Inflammatory macrophage treated with lipopolysaccharide for 4 hours (primary cell): ENCODE measurements at places on chromosomes 12 and 14.
A peak's percentile ranks its signal among the peaks of the same experiment; 100 is the strongest.

- DNase-seq: no peak
These were observed 2.3 kb upstream of the SCNN1A start for GRCh38 chr12:6377667-6377994.

GRCh38 chr12:101748907-101749306 lies 9.6 kb upstream of the SYCP3 start:
- DNase-seq: no peak

DNA sequence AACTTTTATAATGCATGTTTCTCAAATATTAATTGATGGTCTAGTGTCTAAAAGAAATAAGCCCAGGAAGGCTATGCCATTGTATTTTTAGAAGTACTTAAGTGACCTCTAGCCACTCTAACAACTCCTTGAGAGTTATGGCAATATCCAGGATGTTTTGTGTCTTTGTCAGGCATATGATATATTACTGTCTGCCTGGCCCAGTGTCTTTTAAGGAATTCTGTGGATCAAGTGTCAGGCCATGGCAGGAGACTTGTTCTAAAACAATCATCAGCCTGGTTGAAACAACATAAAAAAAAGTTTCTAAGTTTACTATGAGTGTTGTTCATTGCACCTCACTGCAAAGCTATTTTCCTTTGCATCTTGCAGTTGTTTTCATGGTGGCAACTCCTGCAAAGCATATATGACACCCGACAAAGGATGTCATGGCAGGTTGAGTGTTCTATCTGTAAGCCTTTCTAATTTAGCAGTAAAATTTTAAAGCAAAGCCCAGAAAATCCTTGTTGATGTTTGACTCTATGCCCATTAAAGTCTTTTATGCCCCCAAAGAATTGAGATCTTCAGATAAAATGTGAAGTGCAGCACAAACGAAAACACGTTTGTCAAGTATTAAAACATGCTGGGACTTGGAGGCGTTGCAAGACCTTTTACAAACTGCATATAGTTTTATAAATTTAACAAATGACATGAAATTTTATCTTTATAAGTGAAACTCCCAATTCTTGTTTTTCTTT lies 89.5 kb upstream of the SLC38A2 start:
- no peak for DNase-seq

GRCh38 chr12:51643951-51644350 lies 52.9 kb downstream of the SCN8A start:
- no peak for DNase-seq

GRCh38 chr12:93380480-93381121 lies 2.9 kb downstream of the NUDT4 start:
- peak; percentile 15 for DNase-seq

DNA sequence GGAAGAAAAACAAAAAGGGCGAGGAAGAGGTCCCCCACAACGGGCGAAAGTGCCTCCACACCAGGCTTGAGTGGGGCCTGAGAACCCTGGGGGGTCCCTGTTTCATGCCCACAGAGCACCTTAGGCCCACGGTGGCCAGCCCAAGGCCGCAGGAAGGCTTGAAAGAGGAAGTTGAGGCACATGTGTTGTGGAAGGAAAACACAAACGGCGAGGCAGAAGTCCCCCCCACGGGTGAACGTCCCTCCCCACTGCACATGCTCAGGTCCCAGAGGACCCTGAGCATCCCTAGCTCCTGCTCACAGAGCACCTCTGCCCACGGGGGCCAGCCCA lies 371.5 kb downstream of the ALG10 start:
- no peak for DNase-seq

DNA sequence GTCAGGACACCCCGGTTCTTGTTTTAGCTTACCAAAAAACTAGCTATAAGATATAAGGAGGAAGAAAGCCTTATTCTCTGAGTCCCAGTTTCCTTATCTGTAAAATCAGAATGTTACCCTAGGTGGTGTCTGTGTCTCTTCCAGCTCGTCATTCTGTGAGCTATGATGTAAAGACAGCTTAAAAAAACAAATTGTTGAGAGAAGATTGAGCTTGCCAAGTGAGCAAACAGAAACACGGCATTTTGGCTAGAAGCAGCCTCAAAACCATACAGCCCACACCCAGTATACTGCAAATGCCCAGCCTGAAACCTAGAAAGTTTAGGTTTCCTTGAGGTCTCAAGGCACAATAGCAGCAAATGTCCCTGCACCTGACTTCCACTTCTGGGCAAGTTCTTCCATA lies 151.4 kb downstream of the SSPN start:
- peak; percentile 61 for DNase-seq

- DNase-seq: no peak
These were observed 11.4 kb upstream of the SOS2 start for GRCh38 chr14:50242566-50243310.

GRCh38 chr14:71324767-71325272 lies 417.6 kb downstream of the PCNX1 start:
- DNase-seq: peak; percentile 70

GRCh38 chr14:70713511-70713916 lies 71.8 kb downstream of the TTC9 start:
- no peak for DNase-seq

GRCh38 chr12:125856366-125856765 lies 791.1 kb downstream of the AACS start:
- DNase-seq: no peak

GRCh38 chr14:49940808-49941421 lies 48.0 kb downstream of the ARF6 start:
- no peak for DNase-seq

- DNase-seq: no peak
These were observed 85.9 kb downstream of the PTGER2 start for GRCh38 chr14:52399921-52400595.
